ENCODE measurements at places on chromosomes 6 and 20.

GRCh38 chr20:62066983-62067433 is 1.3 kb upstream of the TAF4 start:
- peak; percentile 14 for DNase-seq

GRCh38 chr6:138518054-138518453 is 18.8 kb upstream of the NHSL1 start:
- DNase-seq = no peak

GRCh38 chr6:151323791-151324487 is 67.4 kb downstream of the ZBTB2 start:
- DNase-seq = peak; percentile 55

- DNase-seq = no peak
These were observed 44.9 kb downstream of the SNX9 start for GRCh38 chr6:157867981-157868380.

DNA sequence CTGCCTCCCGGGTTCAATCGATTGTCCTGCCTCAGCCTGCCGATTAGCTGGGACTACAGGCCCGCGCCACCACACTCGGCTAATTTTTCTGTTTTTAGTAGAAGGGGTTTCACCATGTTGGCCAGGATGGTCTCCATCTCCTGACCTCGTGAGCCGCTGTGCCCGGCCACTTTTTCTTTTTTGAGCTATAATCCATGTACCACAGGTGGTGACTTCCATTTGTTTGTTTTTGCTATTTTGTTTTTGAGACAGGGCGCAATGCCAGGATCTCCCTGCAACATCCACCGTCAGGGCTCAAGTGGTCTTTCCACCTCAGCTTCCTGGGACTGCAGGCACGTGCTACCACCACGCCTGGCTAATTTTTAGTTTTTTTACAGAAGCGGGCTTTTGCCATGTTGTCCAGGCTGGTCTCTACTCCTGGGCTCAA is 8.5 kb downstream of the HSPA1B start:
- no peak for DNase-seq

Data from activated T-helper 2 cell treated with anti-CD3 and anti-CD28 coated beads, Interferon-gamma antibody, Interleukin-2, Interleukin-4, amounts not matched to agents 10 μg/mL and 5 μg/mL and 100 μg/mL, durations not matched to agents 14 hours and 24 hours and 36 hours (primary cell).